ENCODE measurements at places on chromosomes 7 and 10. TPM values are rescaled to one million over a fixed set of nuclear protein-coding genes. Genes with fewer than 3 reads are reported as not detected.

- H3K4me1 ChIP-seq: no peaks in the 10 kb centered on the region
- no peak overlapping the region for H3K27ac ChIP-seq
- DNase-seq: no peak
- peaks cover 5% of the 10 kb centered on the region for H3K27me3 ChIP-seq
- H3K4me3 ChIP-seq: no peak overlapping the region
- H3K36me3 ChIP-seq: no peaks in the 10 kb centered on the region
Observed at GRCh38 chr10:116706281-116706680, 36.1 kb downstream of the HSPA12A start.

- peaks cover 35% of the 10 kb centered on the region for H3K4me1 ChIP-seq
- DNase-seq: no peak
- peak overlapping the region; percentile 97 for H3K4me3 ChIP-seq
- no peaks in the 10 kb centered on the region for H3K27me3 ChIP-seq
Observed at GRCh38 chr10:987620-987869, 689 bp upstream of the GTPBP4 start.

SPDYE16 gene
- total RNA-seq: not detected

GRCh38 chr7:27176962-27177794 lies 3.1 kb upstream of the HOXA10 start:
- peaks cover 56% of the 10 kb centered on the region for H3K27me3 ChIP-seq
- peaks cover 12% of the 10 kb centered on the region for H3K4me1 ChIP-seq
- no peak for DNase-seq
- H3K27ac ChIP-seq: no peak overlapping the region
- no peak overlapping the region for H3K4me3 ChIP-seq
- no peaks in the 10 kb centered on the region for H3K36me3 ChIP-seq

GRCh38 chr7:32594965-32595490 lies 99.7 kb downstream of the AVL9 start:
- no peak overlapping the region for H3K4me3 ChIP-seq
- no peak overlapping the region for H3K27ac ChIP-seq
- H3K4me1 ChIP-seq: no peaks in the 10 kb centered on the region
- no peak for DNase-seq
- H3K27me3 ChIP-seq: peaks cover 1% of the 10 kb centered on the region

DNA sequence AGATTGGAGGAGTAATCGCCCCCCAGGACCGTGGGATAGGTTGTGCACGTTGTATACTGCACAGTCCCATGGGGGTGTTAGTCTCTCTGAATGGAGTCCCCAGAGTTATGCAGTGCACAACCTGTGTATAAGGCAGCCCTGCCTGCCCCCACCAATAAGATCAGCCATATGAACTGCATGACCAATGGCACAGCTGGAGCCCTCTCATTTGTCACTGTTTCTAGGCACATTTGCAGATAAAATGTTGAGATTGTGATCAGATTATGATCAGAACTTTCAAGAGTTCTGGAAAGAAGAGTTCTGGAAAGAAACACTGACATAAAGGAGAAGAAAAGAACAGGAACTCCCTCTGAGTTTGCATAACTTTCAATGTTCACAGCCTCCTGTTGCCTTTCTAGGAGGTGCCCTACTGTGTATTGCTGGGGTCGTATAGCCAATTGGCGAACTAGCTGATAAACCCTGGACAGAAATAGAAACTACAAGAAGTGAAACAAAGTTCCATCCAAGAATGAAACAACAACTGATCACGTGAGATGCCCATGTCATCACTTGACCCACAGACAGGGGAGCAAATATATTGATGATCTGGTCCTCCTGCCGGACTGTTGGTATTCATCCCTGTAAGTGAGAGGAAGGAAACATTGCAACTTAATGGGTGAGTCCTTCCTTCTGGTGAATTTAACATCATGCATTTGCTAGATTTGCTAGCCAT lies 49.6 kb upstream of the TOMM7 start:
- H3K36me3 ChIP-seq: peaks cover 17% of the 10 kb centered on the region
- H3K4me3 ChIP-seq: no peak overlapping the region
- H3K27ac ChIP-seq: no peak overlapping the region
- peaks cover 6% of the 10 kb centered on the region for H3K27me3 ChIP-seq

DNA sequence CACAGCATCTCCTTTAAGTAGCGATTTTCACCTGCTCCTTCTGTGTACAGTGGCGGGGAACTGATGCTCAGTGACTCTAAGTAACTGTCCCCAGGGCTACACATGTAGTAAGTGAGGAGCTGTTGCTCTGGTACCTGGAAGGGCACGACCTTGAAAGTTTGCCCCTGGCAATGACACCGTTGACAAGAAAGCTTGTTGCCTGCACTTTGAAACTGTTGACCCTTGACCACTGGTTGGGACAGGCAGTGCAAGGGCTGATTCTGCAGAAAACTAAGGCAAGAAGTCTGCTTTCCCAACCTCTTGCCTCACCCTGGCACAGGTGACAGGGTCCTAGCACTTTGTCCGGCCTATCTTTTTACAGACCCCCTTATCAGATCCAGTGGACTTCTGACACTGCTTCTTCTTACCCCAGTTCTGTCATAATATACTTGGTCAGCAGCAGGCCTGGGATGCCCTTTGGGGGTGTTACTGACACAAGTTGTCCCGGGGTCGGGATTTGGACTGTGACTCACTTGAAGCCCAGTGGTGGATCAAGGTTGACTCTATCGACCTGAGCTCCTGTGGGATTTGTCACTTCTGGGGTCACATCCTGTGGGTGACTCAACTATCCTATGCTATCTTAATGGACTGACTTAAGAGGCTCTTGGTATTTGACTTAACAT lies 5.8 kb downstream of the ACSL5 start:
- no peak overlapping the region for H3K27ac ChIP-seq
- H3K4me1 ChIP-seq: peaks cover 55% of the 10 kb centered on the region
- peaks cover 34% of the 10 kb centered on the region for H3K36me3 ChIP-seq
- no peak for DNase-seq

Measured in activated T-helper 1 cell treated with anti-CD3 and anti-CD28 coated beads, Interleukin-12 subunit alpha, Interleukin-12 subunit beta, Interleukin-2, Interleukin-4 antibody, amounts not matched to agents 30 ng/mL and 10 ng/mL and 1 ng/mL, durations not matched to agents 14 hours and 24 hours and 36 hours (primary cell).